ENCODE measurements at places on chromosomes 1 and 21. TPM values are rescaled to one million over a fixed set of nuclear protein-coding genes. Genes with fewer than 3 reads are reported as not detected.

RAB7B gene
- 0.31 TPM for total RNA-seq

KCNE1 gene
- 3.2 TPM for total RNA-seq

LRRC38 gene
- not detected for total RNA-seq

LDLRAD2 gene
- not detected for total RNA-seq

GRCh38 chr1:2463396-2463795 lies 12.7 kb upstream of the PLCH2 start:
- no peak for DNase-seq

DNA sequence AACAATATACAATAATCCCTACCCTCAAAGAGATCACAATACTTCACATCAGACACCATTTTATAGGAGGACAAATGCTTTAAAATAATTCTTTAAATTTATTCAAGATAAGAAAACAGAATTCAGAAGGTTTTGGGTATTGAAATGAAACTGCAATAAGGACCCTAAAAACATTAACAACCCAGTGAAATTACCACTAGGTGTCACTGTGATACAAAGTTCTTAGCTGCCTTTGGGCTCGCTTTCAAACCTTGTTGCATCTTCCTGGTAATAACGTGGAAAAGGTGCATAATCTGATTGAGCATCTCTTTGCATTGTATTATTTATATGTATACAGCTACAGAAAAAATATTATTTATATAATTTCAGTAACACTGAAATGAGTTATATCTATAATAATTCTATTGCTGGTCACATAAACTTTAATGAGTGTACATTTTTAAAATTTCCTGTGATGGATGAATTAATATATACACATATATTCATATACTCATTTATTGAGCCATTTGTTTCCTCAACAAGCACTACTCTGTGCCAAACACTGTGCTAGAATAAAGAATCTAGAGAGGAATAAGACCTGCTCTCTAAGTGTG lies 185.2 kb downstream of the FAF1 start:
- no peak for DNase-seq

DNA sequence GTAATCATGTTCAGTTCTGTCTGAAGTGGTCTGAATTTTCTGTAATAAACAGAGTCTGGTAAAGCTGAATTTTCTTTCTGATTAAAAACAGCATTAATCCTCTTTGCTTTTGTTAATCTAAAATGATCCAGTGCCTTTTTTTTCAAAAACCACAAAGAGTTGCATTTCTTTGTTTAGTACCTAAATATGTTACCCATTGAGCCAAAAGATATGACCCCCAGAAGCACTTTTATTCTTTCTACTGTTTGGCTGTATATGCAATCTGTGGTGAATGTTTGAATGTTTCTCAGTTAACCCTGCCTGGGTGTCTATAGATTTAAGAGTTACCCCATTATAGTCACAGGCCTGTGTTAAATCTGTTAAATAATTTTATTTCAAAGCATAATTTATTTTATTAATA lies 394.8 kb downstream of the PTPRC start:
- no peak for DNase-seq

DNA sequence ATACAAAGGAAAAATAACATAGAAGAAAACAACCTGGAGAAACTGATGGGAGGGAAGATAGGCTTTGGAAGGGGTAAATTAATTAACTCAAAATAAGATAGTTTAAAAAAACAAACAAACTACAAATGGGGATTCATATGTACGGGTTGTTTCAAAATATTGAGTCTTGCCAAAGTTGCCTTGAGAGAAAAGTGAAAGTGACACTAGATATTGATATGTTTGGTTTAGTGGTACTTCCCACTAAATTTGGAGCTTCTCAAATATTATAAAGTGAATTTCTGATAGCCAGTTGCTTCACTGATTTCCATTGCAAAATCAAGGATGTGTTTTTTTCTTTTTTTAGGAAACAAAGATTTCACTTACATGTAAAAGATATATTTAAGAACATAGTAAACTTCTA lies 149.5 kb upstream of the RUNX1 start:
- DNase-seq, result no peak

DNA sequence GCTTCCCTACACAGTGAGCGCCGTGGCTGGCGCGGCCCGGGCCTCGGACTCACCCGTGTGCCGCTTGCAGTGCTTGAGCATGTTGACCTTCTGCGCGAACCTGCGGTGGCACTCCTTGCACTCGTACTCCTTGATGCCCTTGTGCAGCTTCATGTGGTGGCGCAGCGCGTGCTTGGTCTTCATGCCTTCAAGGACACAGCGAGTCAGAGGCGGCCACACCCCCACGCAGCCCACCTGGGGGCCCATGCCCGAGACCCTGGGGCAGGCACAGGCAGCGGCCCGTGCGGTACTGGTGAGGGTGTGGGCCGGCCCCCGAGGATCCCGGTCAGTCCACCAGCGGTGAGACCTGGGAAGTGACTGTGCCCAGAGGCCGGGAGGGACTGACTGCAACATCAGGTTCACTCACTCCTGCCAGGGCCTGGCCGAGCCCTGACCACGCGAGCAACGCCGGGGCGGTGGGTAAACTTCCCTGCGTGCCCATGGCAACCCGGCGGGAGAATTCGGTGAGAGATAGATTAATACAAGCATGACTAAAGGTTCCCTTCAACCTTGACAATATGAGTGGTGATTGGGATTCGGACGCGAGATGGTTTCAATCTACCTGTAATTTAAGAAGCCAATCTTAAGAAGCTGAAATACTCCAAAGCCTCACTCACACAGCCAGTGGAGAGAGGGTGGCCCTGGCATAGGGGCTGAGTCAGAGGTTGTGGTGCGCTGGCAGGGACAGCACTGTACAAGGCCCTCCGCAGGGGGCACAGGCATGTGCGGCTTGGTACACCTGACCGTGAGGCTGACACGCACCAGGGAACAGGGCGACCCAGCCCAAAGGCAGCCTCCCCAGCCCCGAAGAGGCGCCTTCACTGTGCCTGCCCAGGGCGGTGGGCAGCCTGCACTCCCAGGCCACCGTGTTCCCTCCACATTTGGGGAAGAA lies 49.1 kb upstream of the RIPK4 start:
- no peak for DNase-seq

GRCh38 chr1:49346767-49347349 lies 570.2 kb upstream of the BEND5 start:
- DNase-seq, result no peak

DNA sequence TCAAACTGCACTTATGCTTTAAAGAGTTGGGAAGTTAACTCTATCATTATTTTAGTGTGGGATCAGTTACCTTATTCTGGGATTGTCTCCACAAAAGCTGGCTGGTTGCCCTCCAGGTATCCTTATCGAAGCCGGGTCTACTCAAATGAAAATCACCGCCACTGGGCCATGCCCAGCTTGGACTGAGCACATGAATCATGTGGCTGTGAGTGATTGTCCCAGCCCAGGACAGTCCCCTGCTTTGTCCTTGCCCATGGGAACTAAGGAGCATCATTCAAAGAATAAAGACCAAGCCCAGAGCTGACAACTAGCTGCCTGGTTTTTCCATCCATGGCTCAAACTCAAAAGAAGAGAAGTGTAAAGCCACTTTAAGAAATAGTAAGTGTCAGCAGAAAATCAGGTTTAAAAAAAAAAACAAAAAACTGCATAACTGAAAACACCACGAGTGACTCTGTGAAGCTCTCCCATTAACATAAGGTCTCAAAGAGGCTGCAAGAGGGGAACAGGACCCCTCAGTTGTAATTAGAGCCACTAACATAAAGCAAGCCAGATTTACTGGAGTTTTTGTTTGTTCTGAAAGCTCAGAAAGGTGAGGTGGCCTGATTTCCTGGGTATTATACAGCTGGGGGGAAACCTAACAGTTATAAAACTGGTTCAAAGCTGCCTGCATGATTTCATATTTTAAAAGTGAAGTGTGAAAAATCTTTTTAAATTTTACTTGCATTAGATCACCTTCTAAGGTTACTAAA lies 91.5 kb downstream of the KIF14 start:
- no peak for DNase-seq

DNA sequence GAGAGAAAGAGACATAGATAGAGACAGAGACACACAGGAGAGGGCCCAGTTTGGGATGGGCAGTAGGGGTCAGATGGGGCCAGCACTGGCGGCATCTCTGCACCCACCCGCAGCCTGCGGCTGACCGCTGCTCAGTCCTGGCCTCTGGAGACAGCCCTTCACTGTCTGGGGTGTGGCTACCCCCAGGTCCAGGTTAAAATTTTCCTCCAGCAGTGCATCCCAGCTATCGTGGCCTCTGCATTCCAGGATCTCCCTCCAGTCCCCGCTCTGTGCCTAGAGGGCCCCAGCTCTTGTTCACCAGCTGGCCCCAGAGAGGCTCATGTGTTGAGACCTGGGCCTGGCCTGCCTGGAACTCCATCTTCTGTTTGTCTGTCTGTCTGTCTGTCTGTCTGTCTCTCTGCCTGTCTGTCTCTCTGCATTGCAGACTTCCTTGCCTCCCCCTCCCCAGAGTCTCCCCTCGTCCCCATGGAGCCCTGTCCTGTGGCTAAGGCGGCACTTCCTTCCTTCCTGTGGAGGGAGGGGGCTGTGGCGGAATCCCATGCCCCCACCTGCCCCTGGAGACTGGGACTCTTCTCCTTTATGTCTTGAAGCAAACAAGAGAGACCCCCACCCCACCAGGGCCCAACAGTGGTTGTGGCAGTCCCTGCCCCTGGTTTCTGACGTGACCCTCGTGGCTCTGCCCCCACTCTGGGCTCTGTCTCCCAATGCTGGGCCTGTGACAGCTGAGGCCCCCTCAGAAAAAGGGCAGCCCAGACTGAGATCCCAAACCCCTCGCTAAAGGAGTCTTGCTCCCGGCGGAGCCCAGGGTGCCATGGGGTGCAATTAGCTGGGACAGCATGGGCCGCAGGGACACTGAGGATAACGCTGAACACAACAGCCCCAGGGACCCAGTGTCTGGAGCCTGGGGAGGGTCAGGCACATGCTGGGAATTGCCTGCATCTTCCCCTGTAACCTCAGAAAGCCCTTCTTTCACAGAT lies 241.8 kb downstream of the NPHP4 start:
- DNase-seq, result peak; percentile 11

DNA sequence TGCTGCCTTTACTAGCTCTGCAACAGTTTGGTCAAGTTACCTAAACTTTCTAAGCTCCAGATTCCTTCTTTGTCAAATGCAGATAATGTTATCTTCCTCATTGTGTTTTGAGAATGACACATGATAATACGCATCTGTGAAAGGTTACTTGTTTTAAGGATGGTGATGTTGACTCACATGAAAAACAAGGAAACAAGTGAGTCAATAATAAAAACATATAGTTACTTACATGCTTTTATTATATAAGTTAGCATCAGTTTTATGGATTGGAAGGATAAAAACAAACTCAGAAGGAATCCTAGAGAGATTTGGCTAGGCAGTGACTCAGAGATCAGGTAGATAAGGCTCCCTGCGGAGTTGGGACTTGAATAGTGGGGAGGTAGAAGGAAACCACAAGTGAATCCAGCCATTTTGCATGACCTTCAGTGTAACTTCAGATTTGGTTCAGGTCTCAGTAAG lies 144.6 kb downstream of the LMO4 start:
- no peak for DNase-seq

DNA sequence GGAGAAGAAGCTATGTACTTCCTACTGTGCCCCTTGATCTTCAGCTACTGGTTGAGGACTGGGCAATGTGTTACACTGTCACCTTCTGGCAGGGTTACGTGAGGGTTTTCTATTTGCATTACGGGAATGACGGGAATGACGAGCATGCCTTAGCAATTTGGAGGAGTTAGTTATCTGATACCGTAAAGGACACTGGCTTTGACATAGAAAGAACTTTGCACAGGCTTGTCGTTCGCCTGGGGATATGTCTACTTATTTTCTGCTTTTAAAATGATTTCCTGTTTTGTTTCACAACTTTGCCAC lies 19.8 kb upstream of the ACBD6 start:
- DNase-seq, result no peak

GRCh38 chr1:115705085-115705951 lies 63.2 kb downstream of the CASQ2 start:
- no peak for DNase-seq

DNA sequence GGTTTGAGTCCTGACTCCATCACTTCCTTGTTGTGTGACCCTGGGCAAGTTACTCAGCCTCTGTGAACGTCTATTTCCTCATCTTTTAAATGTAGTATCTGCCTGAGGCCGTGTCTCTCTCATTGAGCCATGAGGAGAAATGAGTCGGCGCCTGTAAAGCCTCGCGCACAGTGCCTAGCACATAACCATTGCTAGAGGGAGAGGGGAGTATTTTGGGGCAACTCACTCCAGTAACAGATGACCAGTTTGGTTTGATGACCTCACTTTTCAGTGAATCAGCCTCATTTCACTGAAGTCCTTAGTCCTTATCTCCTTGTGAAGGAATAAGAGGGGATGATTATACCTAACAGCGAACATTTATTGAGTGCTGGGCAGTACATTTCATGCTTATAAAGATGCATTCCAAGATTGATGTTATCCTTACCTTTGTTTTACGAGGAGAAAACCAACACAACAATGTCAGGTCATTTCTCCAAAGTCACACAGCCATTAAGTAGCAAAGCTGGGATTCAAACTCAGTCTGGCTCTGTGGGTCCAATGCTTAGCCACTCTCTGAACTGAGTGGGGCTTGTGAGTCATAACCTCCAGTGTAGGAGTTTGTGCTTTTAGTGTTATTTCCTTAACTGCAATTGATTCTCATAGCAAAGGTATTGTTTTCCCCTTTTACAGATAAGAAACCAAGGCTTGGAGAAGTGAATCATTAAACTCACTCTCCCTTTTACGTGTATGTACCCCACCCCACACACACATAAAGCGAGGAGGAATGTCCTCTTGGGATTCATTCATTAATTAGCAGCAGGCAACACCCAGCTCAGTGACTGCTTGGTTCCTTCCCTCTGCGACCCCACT lies 25.9 kb downstream of the KCNC4 start:
- no peak for DNase-seq

GRCh38 chr1:87150143-87150542 lies 178.5 kb upstream of the LMO4 start:
- no peak for DNase-seq

GRCh38 chr1:238404921-238405320 lies 514.2 kb upstream of the ZP4 start:
- no peak for DNase-seq
